ENCODE measurements at places on chromosomes 4 and X.

- no peak for DNase-seq
Measured at GRCh38 chr4:174045381-174045780, 238.1 kb downstream of the FBXO8 start.

DNA sequence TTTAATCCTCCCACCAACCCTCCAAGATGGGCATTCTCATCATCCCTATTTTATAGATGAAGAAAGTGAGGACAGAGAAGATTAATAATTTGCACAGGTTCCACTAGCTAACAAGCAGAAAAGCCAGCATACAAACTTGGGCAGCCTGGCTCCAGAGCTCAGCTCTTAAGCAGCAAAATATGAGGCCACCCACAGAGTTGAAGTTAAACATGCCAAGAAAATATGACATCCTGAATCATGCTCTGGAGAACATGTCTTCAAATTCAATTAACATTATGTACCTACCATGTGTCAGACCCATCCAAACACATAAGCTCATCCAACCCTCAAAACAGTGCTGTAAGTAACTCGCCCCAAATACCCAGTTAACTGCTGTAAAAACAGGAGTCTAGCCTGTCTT is 33.9 kb downstream of the USP46 start:
- no peak for DNase-seq

DNA sequence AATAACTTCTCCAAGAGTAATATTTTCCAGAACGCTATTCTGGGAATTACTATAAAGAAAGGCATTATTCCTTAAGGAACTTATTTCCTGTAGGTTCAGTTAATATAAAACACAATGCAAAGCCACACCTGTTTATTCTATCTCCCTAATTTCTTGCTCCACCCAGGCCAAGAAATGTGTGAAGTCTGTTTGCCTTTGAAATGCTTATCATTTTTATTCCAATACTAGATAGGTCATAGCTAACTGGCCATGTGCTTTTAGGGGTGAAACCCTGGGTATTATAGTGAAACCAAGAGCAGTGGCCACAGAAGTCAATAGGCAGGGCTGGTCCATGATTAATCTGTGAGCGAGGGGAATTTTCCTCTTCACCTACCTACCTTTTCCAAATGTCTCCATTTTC is 14.8 kb downstream of the CXCL3 start:
- no peak for DNase-seq

DNA sequence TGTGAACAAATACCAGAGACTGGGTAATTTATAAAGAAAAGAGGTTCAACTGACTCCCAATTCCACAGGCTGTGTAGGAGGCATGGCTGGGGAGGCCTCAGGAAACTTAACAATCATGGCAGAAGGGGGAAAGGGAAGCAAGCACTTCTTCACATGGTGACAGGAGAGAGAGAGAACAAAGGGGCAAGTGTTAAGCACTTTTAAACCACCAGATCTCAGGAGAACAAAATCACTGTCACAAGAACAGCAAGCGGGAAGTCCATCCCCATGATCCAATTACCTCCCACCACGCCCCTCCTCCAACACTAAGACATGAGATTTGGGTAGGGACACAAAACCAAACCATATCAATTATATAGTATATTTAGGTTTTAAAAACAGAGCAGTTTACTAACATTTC is 30.8 kb downstream of the MOB1B start:
- DNase-seq, result no peak

DNA sequence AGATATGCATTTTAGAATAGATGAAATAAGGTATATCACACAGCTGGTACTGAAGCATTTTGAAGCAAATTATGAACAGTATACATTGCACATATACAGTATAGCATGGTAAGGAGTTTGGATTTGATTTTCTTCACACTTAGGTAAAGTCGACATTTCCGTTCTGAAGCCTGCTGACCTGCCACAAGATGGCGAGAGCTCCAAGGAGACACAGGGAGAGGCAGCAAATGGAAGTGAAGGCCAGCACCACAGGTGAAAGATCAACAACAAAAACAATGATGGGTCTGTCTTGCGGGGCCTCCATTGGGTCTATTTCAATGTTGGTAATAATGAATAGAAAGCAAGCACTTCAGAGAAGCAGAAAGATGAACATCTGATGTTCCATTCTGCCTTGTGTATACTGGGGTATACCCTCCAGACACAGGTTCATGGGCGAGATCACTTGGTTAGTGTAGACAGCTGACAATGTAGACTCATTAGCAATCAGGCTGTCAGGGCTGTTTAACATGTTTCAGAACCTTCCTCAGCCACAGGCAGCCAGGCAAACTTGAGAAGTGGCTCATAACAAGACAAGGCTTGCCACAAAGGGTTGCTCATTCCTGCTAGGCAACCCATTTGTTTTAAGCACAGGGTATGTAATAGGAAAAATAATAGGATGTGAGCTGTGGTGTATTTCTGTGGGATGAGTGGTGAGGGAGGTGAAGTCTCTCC is 21.4 kb upstream of the NOX1 start:
- DNase-seq, result peak; percentile 46

GRCh38 chr4:77861495-77861894 is 1.1 kb upstream of the MRPL1 start:
- DNase-seq, result no peak

GRCh38 chrX:44878780-44879179 is 5.8 kb downstream of the KDM6A start:
- DNase-seq, result no peak

DNA sequence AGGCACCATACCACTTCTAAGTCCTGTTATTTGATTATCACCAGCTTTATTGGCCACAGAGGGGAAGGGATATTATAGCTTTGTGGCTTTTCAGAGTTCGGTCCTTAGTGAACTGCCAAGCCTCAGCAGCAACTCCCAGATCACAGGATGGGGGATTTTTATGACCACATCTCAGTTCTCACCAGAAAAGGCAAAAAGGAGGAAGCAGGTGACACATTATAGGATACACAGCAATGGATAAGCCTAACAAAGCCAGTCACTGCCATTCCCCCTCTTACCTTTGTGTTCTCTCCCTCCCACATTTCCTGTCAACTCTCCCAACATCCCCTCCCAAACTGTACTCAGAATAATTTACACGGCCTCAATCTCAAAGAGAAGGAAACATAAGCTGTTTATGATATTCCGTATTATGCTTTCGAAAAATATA is 142.8 kb downstream of the MGST2 start:
- peak; percentile 45 for DNase-seq

GRCh38 chr4:158610790-158611189 is 60.9 kb downstream of the C4orf46 start:
- DNase-seq, result no peak

GRCh38 chr4:151908734-151909497 is 148.1 kb upstream of the GATB start:
- DNase-seq, result no peak

DNA sequence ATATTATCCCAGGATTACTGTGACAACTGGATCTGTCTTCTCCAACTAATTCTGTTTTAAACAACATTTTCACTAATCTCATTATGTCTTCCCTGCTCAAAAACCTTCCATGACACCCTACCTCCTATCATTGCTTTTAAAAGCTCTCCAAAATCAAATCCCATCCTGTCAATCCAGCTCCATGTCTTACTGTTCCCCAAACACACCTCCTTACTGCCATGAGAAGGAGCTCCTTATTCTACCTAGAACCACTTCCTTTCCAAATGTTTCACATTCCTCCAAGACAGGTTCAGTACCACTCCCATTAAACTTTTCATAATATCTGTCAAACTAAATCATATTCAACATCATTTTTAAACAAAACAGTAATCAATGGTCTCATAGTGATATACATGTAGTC is 66.9 kb upstream of the WDR17 start:
- DNase-seq, result no peak

DNA sequence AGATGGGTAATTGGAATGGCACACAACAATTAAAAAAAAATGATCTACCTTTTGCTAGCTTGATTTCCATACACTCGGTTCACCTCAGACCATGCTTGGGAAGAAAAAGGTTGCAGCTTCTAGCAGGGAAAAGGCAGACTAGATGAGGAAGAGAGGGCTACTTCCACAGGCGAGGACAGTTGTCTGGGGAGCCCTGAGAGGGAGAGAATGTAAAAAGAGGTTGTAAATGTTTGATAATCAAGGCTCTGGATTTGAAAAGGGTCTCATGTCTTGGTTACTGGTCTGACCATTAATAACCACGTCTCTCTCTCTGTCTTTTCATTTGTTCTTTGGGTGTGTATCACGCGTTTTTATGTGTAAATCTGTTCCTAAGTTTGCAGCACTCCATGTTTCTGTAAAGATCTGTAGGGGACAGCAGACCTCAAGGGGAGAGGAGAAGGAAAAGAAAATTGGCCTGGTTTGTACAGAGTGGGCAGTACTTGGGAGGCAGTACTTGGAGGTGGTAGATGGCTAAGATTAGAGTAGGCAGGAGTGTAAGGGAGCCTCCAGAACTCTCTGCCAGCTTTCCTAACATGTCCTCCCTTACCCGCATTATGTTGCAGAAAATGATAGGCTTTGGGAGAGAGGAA is 750 bp downstream of the ARMCX5 start:
- no peak for DNase-seq

GRCh38 chrX:86348669-86349068 is 200.4 kb downstream of the DACH2 start:
- no peak for DNase-seq

DNA sequence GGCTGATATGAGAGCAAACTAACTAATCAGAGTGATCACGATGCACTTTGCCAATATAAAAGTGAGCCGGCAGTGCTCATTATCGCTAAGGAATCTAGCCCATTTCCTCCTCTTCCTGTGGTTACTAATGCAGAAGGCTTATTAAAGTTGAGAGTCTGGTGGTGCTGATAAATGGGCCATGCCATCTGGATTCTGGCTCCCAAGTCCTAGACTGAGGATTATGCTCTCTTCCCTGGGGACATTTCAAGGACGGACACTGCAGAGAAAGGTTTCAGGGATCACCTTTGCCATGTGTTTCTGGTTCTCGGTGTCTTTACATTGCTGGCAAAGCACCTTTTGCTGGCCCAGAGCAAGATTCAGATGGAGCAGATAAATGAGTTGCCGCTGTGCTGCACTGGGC is 85.3 kb downstream of the RTL5 start:
- no peak for DNase-seq

DNA sequence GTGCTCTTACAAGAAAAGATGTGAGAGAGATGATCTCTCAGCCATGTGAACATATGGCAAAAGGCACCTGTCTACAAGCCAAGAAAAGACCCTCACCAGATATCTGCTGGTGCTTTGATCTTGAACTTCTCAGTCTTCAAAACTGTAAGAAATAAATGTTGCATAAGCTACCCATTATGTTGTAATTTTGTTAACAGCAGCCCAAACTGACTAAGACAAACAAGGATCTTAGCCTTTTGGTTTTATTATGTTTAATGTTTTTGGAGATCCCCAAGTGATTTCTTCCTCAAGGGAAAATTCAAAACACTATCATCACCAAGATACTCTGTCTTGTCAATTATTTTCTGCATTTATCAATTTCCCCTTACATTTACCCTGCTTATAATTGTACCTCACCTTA is 21.8 kb upstream of the CCNI start:
- no peak for DNase-seq

- no peak for DNase-seq
Measured at GRCh38 chr4:16858275-16858752, 40.1 kb downstream of the LDB2 start.

- DNase-seq, result no peak
Measured at GRCh38 chr4:3418029-3418762, 23.6 kb upstream of the HGFAC start.

- no peak for DNase-seq
Measured at GRCh38 chr4:166308647-166309046, 435.6 kb downstream of the TLL1 start.

DNA sequence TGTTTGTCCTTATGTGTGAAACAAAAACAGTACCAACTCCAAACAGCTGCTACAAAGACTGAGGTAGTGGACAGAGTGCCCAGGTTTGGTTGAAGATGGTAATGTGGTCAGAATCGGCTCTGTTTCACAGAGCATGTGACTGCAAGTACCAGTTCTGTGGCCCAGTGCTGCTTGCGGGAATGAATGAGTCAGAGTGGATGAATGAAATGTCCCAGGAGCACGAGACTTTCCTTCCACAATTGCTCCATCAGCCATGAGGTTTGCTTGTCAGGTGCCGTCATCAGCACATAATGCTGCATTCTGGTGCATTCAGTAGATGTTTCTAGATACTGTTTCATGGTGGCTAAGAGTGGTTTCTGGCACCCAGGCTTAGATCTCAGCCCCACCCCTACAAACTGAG is 84.2 kb downstream of the GPR143 start:
- DNase-seq, result no peak

GRCh38 chr4:88158489-88159228 is at the start of gene ABCG2:
TSS of gene ABCG2 (minus strand) at chr4:88158639. CDS start at chr4:88139995, 18,644 bp downstream.
- DNase-seq, result peak; percentile 25

- DNase-seq, result no peak
Measured at GRCh38 chr4:164441109-164441508, 312.8 kb upstream of the SMIM31 start.

GRCh38 chr4:21034728-21035127 is 334.5 kb downstream of the PACRGL start:
- DNase-seq, result no peak

Measured in NCI-H345 (cell line).